SJCRH30 (cell line): ENCODE measurements at places on chromosomes 2 and 18. TPM values are rescaled to one million over a fixed set of nuclear protein-coding genes. Genes with fewer than 3 reads are reported as not detected.
A peak's percentile ranks its signal among the peaks of the same experiment; 100 is the strongest.

The AMER3 gene
- total RNA-seq = not detected in 2 replicates

GRCh38 chr2:28408764-28409599, 16.3 kb downstream of the FOSL2 start:
- DNase-seq = peak; percentile 49

The PIEZO2 gene
- total RNA-seq = 0.32 and 0.79 TPM in 2 replicates

DNA sequence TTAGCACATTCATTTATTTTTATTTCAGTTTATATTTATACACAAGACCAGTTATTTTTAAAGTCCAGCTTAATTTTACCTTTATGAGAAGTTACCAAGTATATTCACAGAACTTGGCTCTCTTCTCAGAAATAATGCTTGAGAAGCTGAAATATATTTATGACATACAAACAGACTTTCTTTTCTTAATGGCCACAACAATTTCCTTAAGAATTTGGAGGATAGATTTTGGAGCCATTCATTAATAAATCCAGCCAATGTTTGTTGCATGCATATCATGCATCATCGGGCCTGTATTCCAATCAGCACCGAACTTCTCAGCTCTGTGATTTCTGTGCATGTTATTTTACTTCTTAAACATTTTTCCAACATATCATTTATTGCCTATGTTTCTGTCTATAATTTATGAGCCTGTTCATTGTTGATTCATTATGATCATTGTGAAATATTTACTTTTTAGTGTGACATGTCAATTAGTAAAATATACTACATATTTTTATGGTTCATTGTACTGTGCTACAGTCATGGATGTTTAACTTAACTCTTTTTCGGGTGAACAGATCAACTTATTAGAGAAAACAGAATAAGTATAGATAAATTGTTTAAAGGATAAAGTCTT, 3.5 kb downstream of the GULP1 start:
- no peak for DNase-seq

DNA sequence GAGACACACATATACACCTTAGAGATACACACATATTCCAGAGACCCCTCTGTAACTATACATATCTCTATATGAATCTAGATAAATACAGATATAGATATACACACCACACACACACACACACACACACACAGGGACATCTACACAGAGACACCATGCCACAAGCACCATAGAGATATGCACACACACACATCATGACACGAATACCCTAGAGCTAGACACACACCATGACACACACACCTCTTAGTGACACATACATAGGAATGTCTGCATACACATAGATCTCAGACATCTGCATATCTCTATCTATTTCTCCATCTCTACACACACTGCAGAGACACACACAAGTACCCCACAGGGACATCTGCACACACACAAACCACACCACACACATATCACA, 270.0 kb downstream of the CYRIA start:
- no peak for DNase-seq

GRCh38 chr2:240933966-240934700, 28.0 kb downstream of the CROCC2 start:
- DNase-seq = peak; percentile 73

DNA sequence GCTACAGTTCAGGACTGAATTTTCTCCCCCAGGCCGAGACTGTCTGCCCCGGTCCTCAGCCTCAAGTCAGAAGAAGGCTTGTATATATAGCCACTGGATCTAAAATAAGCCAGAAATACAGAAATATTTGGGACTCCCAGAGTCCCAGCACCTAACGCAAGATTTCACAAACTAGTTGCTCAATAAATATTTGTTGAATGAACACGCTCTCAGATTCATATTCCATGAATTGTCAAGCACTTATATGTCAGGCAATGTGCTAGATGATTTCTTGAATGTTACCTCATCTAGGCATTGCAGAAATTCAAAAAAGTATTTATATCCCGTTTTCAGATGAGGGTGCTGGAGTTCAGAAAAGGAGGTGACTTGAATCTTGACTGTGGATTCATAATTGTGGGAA, 163.7 kb upstream of the KLHL29 start:
- DNase-seq = no peak

GRCh38 chr2:3545788-3546478, 12.2 kb downstream of the RNASEH1 start:
- DNase-seq = no peak

The GCKR gene
- total RNA-seq = not detected in 2 replicates

GRCh38 chr2:97752342-97753334, 39.3 kb downstream of the ZAP70 start:
- no peak for DNase-seq

The ANKAR gene
- 9.5 and 13.5 TPM in 2 replicates for total RNA-seq

DNA sequence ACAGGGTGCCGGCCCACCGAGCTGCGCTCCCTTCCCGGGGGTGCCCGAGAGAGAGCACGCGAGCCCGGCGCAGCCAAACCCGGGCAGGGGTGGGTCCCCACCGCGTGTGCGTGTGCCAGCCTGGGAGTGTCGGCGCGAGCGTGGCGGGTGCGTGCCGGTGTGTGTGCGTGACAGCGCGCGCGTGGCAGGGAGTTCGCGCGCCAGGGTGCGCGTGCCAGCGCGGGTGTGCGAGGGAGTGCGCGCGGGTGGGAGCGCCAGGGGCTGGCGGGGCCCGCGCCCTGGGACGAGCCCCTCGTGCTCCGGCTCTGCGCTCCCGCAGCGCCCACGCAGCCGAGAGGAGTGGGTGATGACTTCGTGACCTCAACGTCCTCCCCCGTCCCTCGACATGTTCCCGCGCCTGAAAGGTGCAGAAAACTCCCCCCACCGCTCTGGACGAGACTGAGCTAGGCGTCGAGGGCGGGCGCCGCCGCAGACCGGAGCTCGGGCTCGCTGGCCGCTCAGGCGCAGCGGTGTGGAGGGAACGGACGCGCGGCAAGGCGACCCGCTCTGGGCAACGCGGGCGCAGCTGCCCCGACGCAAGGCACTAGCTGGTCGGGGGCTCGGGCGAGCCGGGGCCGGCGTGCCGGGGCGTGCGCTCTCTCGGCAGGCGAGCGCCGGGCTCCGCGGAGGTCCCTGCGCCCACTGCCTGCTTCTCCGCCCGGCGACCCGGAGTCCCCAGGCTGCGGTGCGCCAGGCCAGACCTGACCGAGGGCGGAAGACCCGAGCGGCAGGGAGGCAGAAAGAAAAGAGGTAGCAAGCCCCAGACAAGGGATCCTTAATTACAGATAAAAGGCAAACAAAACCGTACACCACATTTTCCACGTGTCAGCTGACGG, 582.8 kb downstream of the ZEB2 start:
- DNase-seq = no peak

The CPLX4 gene
- total RNA-seq = not detected in 2 replicates

The WNT10A gene
- total RNA-seq = 0.10 and 0.28 TPM in 2 replicates

DNA sequence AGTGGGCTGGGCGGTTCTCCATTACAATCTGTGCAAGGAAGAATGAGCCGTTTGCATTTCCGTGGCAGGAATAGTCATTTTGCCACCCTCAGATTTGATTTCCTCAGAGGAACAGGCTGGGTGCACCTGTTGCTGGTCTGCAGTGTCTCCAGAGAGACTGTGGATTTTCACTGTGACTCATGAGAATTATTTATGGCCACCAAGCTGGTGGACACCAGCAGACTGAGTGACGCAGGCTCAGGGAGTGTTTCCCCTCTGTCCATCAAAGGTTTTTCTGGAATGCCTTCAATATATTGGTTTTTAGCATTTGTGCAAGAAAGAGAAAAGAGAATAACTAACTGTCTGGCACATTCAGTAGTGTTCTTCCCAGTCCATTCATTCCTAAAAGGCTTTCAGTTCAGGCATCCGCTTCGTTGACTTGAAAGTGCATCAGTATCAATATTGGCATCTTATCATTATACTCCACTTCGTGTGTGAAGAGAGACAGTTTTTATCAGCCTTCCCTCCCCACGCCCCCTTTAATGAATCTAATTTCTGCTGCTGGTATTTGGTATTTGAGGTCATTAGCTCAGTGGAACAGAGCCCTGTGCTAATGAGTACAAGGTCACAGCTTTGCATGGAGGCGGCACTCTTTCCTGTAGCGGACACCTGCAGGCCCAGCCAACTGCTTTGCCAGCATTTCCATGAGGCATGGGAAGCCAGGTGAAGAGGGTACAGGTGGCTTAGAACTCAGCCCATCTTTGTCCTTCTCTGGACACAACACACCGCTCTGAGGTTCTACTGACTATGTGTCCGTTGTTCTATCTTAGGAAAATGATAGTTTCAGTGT, 39.9 kb downstream of the PRKCE start:
- DNase-seq = peak; percentile 67

DNA sequence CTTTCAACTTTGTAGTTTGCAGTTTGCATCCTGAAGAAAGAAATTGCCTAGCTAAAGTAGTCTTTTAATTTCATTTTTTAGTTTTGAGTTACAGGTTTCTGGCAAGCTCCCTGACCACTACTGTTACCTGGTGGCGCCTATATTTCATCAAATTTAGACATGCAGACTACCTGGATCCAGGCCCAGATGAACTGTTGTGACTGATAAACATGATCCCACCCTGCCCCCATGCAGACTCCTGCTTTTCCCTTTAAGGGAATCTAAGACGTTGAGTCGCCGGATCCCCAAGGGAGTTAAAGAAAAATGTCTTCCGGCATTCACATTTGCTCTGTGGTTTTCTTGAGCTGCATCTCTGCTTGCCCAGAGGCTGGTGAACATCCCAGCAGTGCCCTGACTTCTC, 22.2 kb downstream of the METAP1D start:
- DNase-seq = peak; percentile 81

DNA sequence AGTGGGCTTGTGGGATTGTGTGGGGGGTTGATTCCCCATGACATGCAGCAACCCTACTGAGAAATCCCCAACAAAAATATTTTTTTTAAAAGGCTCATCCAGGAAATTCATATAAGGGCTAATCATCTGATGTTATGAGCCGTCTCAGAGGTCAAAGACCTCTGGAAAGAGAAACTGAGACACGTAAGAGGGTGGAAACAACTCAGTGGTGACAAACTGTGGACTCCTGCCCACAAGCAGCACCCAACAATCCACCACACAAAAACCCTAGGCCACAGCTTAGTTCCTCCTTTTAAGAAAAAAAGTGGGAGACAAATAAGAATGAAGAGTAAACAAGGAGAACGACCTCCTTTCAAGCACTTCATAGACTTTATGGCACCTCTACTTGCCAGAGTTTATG, 1096.1 kb upstream of the NRXN1 start:
- DNase-seq = no peak

The TMEM150A gene
- total RNA-seq = 5.4 and 5.6 TPM in 2 replicates

DNA sequence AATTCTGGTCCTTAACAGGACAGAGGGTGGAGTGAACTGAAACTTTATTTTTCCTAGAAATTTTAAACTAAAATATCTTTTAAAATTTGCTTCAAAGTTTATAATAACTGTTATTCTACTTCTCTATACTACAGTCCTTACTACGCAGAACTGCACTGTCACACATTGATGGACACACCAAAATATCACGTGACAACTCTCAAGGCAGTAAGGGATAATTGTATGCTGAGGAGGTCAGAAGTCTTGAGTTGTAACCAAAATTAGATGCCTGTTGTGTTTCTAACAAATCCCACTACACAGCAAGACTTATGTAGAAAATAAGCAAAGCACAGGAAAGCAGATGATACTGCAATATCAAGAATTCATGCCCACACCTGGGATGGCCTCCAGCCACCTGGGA, 76.3 kb downstream of the CHST9 start:
- DNase-seq = no peak

DNA sequence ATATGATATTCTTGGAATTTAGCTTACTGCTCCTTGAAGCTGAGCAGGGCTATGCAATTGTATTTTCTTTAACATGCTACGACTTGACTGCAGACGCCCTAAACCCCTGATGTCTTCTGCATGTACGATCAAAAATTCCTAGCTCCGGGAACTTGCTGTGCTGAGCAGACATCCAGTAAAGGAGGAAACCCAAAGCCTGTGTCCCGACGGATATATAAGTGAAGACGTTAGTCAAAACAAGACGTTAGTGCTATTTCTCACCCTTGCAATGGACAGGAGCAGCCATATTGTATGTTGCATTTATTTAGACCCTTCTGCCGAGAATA, 51.5 kb downstream of the SETBP1 start:
- no peak for DNase-seq

GRCh38 chr2:96154506-96155380, 9.5 kb upstream of the DUSP2 start:
- DNase-seq = no peak

DNA sequence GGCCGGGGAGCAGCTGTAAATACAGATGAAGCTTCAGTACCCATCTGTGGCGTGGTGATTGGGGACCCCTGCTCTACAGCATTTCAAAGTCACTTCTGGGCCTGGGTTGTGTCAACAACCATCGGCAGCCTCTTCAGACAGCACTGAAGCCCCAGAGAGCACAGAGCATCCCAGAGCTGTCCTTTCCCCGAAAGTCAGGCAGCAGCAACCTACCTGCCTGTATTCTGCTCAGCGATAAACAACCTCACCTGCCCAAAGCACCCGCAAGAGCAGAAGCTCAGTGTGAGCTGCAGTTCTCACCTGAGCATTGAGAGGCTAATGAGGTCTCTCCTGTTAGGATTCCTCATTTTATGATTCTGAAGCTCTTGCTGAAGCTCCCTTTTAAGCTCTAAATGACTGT, 19.3 kb downstream of the TRABD2A start:
- no peak for DNase-seq

The BOLA3 gene
- total RNA-seq = 54.6 and 60.1 TPM in 2 replicates

DNA sequence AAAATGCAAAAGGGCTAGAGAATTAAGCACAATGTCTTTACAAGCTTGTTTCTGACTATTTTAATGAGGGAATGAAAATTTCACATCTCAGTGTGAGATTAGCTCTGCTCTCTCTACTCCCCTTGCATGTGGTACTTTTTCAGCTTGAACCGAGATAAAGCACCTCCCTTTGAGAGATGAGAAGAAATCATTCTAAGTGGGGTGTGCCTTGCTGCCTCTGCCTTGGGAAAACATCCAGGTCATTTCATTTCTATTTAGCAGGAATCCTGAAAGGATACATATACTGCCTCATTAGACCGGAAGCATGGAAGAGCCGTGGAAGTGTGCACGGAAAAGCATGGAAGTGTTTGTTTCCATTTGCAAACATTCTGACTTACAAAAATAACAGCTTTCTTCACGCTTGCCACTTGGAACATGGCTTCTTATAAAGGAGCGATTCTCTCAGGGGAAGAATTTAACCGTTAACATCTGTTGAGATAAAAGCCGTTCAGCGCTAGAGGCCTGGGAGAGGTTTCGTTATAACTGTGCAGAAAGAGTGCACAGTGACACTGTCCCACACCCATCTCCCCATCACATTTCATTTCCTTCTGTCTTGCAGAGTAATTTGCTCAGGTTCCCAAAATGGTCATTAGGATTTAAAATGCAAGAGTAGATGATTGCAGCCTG, 16.7 kb downstream of the NOSTRIN start:
- no peak for DNase-seq

DNA sequence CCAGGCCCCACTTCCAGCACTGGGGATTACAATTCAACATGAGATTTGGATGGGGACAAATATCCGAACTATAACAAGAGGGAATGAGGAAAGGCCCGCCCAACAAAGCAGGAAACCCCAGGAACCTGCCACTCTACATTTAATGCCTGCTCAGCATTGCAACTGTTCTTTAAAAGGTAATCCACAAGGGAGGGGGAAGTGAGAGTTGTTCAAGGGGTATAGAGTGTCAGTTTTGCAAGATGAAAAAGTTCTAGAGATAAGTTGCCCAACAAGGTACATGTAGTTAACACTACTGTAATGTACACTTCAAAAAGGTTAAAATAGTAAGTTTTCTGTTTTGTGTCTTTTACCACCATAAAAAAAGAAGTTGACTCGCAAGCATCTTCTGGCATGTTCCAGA, 137.6 kb downstream of the MBD2 start:
- DNase-seq = no peak

- DNase-seq = no peak
These were observed 26.0 kb upstream of the IL1RL1 start for GRCh38 chr2:102285368-102285767.

The RPRM gene
- total RNA-seq = not detected in 2 replicates

GRCh38 chr2:189657867-189658266, 3.4 kb upstream of the ASNSD1 start:
- no peak for DNase-seq
